Gastroesophageal sphincter (tissue), 4 donors: ENCODE measurements at places on chromosomes 7 and 10. TPM values are rescaled to one million over a fixed set of nuclear protein-coding genes. Genes with fewer than 3 reads are reported as not detected.

The ADAM12 gene
- total RNA-seq, result 0.27 TPM

The VIM gene
- 2,334 TPM for total RNA-seq

The PRXL2A gene
- 26.8 TPM for total RNA-seq

DNA sequence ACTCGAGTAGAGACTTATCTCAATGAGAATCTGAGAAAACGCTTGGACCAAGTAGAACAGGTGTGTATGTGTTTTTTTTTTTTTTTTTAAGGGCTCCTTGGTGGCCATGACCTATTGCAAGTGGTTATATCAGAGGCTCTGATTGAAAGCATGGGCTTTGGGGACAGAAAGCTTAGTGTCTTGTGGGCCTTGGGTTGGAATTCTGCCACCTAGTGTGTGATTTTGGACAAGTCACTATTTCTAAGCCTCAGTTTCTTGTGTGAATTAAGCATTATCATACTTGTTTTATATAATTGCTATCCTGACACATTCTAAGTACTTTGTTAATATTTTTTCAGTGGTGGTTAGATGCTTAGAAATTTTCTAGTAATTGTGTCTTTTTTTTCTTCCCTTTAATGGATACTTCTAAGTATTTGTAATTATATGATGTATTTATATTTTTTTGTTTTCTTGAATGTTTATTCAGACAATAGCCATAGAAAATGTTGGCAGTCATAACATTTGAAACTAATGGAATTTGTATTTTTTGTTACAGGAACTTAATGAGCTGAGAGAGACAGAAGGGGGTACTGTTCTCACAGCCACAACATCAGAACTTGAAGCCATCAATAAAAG lies 33.1 kb downstream of the SMC3 start:
- no peak for ATAC-seq
